ENCODE measurements at places on chromosomes 16 and 17. TPM values are rescaled to one million over a fixed set of nuclear protein-coding genes. Genes with fewer than 3 reads are reported as not detected.

The PMFBP1 gene
- total RNA-seq = 0.96 TPM

The MPV17L gene
- 0.30 TPM for total RNA-seq

The JUP gene
- total RNA-seq = 28.5 TPM

The NOXO1 gene
- not detected for total RNA-seq

The RCVRN gene
- not detected for total RNA-seq

- peaks cover 35% of the 10 kb centered on the region for H3K4me1 ChIP-seq
- no peaks in the 10 kb centered on the region for H3K36me3 ChIP-seq
- peak overlapping the region; percentile 27 for H3K27ac ChIP-seq
- H3K4me3 ChIP-seq = no peak overlapping the region
Measured at GRCh38 chr17:46118964-46119363, 74.3 kb downstream of the KANSL1 start.

- H3K4me3 ChIP-seq = no peak overlapping the region
- peak; percentile 54 for DNase-seq
- H3K4me1 ChIP-seq = peaks cover 37% of the 10 kb centered on the region
- peak overlapping the region; percentile 62 for H3K27ac ChIP-seq
- H3K27me3 ChIP-seq = no peaks in the 10 kb centered on the region
- H3K36me3 ChIP-seq = no peaks in the 10 kb centered on the region
Measured at GRCh38 chr17:1946021-1946932, 78.9 kb downstream of the RTN4RL1 start.

- no peaks in the 10 kb centered on the region for H3K36me3 ChIP-seq
- H3K4me3 ChIP-seq = no peak overlapping the region
- no peak overlapping the region for H3K27ac ChIP-seq
- no peak for DNase-seq
- H3K4me1 ChIP-seq = no peaks in the 10 kb centered on the region
- H3K27me3 ChIP-seq = no peaks in the 10 kb centered on the region
Measured at GRCh38 chr17:78558181-78558850, 18.9 kb downstream of the DNAH17 start.

GRCh38 chr16:12255473-12255872 lies 278.9 kb downstream of the SNX29 start:
- no peak for DNase-seq
- no peaks in the 10 kb centered on the region for H3K36me3 ChIP-seq
- no peak overlapping the region for H3K4me3 ChIP-seq
- H3K4me1 ChIP-seq = peaks cover 6% of the 10 kb centered on the region
- no peak overlapping the region for H3K27ac ChIP-seq

DNA sequence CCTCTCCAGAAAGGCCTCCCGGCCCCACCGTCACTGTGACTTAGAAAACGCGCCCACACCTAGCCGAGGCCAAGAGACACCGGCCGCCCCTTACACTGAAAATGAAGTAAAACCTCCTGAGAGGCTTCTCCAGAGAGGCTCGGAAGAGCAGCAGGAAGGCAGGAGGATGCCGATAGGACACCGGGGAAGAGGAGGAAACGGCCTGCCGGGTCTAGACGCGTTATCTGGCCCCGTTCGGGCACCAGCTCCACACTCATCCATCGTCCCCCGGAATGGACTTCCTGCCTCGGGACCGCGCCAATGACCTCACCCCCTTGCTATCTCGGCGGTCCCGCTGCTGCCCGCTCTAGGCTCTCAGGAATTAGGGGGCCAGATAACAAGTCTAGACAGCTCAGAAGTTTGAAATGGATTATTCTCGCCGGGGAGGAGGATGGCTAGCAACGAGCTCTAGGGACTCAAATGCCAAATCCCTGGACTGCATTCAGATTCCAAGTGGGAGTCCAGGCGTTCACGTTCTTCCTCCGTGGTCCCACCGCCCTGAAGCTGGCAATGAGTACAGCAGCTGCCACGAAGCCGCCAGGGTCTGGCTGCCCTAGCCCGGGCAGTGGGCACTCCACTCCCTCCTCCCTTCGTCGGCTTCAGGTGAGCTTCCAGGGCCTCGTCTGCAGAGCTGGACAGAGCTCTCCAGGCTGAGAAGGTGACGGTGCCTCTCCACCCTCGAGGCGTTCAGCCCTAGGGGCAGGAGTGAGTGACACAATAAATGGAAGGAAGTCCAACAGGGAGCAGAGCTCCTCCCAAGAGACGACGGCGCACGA lies 350.9 kb downstream of the FOXL1 start:
- H3K4me3 ChIP-seq = no peak overlapping the region
- DNase-seq = no peak
- H3K27ac ChIP-seq = no peak overlapping the region
- H3K36me3 ChIP-seq = no peaks in the 10 kb centered on the region

- H3K4me3 ChIP-seq = no peak overlapping the region
- DNase-seq = no peak
- H3K36me3 ChIP-seq = no peaks in the 10 kb centered on the region
- H3K27ac ChIP-seq = no peak overlapping the region
- no peaks in the 10 kb centered on the region for H3K27me3 ChIP-seq
Measured at GRCh38 chr17:40980596-40980995, 3.5 kb downstream of the KRT40 start.

All from neural progenitor cell (in vitro differentiated cells).